ENCODE measurements at places on chromosomes 11 and 22. TPM values are rescaled to one million over a fixed set of nuclear protein-coding genes. Genes with fewer than 3 reads are reported as not detected.

- DNase-seq, result no peak
Measured at GRCh38 chr22:50563413-50564160, 868 bp upstream of the SYCE3 start.

- no peak for DNase-seq
Measured at GRCh38 chr22:37128555-37129281, 19.2 kb upstream of the TMPRSS6 start.

DNA sequence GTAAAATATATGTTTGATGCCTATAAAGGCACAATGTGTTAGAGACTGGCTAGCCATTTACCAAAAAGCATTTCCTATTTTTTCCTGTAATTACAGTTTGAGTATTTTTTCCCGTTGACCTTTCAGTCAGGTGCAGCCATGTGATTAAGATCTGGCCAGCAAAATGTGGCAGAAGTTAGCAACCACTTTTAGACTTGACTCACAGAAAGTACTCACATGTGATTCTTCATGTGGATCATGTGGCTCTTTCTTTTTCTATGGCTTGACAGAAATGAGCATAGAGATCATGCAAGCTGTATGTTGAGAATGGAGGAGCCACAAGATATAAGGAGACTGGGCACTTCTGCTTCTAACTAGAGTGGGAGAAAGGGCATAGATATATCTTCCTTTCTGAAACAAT is 27.3 kb upstream of the RAB38 start:
- DNase-seq, result no peak

- no peak for DNase-seq
Measured at GRCh38 chr11:88629496-88629895, 292.0 kb upstream of the CTSC start.

GRCh38 chr22:46594947-46595298 is 25.3 kb upstream of the GRAMD4 start:
- DNase-seq, result no peak

DNA sequence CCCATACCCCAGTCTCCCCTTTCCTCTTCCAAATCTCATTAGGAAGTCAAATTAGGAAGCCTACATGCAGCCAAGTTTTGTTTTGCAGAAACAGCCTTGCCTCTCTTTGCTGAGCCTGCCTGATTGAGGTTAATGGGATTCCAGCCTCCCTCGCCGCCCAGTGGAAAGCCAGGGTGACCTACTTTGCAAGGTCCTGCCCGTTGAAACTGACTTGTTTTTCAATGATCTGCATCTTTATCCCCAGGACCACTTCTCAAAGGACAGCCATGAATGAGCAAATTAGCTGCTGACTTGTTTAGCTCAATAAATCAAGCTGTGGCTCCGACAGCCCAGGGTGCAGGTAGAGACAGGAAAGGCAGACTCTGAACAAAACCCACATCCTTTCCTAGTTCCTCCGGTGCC is 110.4 kb downstream of the RRAS2 start:
- peak; percentile 10 for DNase-seq

DNA sequence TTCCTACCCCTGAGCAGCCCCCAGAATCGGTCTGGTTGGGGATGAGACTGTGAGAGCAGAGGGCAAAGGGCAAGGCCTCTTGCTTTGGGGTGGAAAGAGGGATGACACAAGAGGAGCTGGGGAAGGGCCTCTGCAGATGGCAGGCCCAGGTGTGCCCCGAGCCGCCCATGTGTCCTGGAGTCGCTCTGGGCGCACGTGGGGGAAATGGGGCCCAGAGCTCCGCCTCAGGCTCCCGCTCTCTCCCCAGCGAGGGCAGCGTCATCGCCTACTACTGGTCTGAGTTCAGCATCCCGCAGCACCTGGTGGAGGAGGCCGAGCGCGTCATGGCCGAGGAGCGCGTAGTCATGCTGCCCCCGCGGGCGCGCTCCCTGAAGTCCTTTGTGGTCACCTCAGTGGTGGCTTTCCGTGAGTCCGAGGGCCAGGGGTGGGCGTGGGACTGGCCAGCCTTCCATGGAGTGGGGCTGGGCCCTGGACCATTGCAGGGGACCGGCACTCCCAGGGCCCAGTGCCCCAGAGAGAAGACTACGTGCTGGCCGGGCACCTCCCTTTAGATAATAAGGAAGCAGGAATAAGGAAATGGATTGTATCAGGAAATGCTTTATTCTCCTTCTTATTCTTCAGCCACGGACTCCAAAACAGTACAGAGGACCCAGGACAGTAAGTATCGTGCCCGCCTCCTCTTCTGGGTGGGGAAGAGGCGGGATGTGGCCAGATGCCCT is 30.1 kb downstream of the ST14 start:
- DNase-seq, result no peak

DNA sequence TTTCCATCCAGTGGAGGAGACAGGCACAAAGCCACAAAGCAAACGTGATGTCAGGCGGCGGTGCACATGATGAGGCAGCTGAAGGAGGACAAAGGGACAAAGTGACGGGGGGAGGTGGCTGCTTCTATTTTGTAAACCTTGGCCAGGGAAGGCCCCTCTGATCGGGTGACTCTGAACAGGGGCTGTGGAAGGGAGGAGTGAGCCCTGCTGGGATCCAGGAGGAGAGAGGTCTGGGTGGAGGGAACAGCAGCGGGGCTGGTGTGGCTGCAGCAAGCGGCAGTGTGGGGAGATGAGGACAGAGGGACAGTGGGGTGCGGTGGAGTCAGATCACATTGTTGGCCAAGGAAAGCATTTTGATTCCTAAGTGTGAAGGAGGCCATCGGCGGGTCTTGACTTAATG is 36.7 kb downstream of the SHISAL1 start:
- no peak for DNase-seq

- peak; percentile 68 for DNase-seq
Measured at GRCh38 chr11:120956710-120957495, 67.0 kb upstream of the TBCEL start.

DNA sequence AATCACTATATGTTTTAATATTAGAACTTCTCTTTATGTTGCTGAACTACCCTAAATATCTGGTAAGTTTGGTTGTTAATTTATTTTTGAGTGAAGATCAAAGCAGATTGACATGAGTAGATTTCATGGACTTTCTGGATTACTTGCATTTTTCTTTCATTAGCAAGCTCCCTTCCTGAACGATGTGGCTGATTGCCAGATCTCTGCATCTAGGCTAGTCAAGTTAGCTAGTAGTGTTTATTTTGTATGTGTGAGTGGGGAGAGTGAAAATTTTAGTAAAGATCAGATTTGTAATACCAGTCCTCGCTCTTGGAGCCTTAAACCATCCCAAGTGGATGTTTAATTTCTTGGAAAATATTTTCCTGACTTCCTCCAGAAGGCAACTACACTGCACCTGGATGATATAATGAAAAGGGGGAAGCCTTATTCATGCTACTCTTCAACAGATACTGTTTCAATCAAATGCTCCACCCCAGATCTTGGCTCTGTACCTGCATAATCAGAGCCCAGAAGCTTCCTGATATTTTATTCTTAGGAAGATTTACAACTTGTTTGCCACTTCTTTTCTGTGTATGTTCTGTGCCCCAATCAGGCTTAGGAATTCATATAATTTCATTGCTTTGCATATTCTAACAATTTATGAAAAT is 143.2 kb upstream of the GRIA4 start:
- DNase-seq, result no peak

DNA sequence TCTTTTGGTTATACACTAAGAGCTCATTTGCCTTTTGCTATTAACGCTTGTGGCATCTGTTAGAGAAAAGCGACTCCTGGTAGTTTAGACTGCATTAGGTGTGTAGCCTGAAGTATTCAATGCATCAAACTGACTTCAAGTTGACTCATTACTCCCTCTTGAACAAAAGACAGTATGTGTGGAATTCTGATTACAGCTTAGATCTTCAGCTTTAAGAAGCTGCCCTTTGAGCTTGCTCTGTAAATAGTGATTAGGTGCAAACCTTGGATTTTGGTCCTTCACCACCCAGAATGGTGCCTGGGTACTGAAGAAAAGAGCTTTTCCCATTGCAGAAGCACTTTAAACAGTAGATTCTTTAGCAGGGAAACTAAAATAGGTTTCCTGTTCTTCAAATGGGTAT is 62.1 kb downstream of the FAT3 start:
- no peak for DNase-seq

- no peak for DNase-seq
Measured at GRCh38 chr11:10931761-10932670, 74.2 kb upstream of the ZBED5 start.

DNA sequence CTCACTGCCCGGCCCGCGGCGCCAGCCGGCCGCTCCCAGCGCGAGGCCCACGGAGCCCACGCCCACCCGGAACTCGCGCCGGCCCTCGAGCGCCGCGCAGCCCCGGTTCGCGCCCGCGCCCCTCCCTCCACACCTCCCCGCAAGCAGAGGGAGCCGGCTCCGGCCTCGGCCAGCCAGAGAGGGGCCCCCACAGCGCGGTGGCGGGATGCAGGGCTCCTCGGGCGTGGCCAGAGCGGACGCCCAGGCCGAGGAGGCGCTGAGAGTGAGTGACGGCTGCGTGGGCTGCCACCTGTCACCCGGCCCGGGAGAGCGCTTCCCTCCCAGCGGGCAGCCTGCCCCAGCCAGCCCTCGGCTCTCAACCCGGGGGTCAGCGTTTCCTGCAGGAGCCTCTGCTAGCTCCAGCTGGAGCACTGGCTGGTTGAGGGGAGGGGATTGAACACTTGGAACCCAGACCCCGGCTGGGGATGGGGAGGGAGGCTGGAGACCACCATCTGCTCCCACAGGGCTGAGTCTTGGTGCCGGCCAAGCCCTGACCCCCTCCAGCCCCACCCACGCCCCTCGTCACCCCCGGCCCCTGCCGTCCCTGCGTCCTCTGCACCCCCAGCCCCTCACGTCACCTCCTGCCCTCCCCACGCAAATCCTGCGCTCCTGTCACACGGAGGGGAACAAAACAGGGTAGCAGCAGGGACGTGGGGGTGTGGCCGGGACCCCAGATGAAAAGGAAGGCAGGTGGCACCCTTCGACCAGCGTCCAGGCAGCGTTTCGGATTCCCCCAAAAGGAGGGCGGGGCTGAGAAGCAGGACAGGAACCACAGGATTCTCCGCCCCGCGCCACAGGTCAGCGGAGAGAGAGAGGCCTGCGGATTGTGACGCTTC is 157.0 kb downstream of the BRD1 start:
- peak; percentile 22 for DNase-seq

GRCh38 chr11:69657456-69657910 is 16.5 kb downstream of the CCND1 start:
- DNase-seq, result no peak

- peak; percentile 33 for DNase-seq
Measured at GRCh38 chr22:30941363-30941740, 27.2 kb downstream of the MORC2 start.

GRCh38 chr11:14458377-14458776 is 41.2 kb downstream of the COPB1 start:
- DNase-seq, result no peak

GRCh38 chr11:10701982-10702381 is 8.4 kb upstream of the IRAG1 start:
- no peak for DNase-seq

GRCh38 chr11:3368199-3368598 is 10.7 kb downstream of the ZNF195 start:
- DNase-seq, result no peak

GRCh38 chr11:10845589-10845988 is 12.3 kb downstream of the ZBED5 start:
- no peak for DNase-seq

GRCh38 chr11:117221775-117222517 is 9.9 kb downstream of the PCSK7 start:
- no peak for DNase-seq

GRCh38 chr11:22786475-22786874 is 43.1 kb downstream of the SVIP start:
- no peak for DNase-seq

DNA sequence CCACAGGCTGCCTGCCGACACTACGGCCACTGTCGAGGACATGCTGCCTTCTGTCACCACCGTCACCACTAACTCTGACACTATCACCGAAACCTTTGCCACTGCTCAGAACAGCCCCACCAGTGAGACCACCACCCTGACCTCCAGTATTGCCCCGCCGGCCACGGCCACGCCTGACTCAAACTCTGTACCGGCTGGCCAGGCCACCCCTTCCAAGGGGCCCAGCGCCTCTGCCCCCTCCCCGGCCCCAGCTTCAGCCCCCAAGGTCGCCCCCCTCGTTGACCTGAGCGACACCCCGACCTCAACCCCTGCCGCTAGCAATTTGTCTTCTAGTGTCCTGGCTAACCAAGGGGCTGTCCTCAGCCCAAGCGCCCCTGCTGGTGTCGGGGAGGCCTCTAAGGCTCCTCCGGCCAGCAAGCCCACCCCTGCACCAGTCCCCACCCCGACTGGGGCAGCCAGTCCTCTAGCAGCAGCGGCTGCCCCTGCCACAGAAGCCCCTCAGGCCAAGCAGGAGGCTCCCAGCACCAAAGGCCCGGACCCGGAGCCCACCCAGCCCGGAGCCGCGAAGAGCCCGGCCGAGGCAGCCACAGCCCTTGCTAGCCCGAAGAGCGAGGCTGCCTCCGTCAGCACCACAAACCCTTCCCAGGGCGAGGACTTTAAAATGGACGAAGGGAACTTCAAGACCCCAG is 41.3 kb upstream of the TTC12 start:
- DNase-seq, result no peak

GRCh38 chr11:16977136-16977993 is 36.8 kb downstream of the PLEKHA7 start:
- DNase-seq, result no peak

DNA sequence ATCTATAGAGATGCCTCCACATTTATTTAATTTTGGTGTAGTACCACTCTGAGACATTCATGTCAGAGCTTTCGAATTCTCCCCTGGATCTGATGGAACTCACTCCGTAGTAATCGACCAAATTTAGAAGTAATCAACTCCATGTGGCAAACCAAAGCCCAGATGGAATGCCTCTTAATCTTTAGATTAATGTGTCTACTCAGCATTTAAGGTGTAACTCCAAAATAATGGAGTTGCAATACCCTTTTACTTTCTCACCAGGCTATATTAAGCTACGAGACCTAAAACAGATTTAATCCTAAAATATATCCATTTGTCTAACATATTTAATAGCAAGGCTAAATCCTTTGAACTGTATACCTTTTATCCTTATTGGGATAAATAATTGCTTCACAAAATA is 473.3 kb downstream of the CNTN5 start:
- DNase-seq, result no peak

DNA sequence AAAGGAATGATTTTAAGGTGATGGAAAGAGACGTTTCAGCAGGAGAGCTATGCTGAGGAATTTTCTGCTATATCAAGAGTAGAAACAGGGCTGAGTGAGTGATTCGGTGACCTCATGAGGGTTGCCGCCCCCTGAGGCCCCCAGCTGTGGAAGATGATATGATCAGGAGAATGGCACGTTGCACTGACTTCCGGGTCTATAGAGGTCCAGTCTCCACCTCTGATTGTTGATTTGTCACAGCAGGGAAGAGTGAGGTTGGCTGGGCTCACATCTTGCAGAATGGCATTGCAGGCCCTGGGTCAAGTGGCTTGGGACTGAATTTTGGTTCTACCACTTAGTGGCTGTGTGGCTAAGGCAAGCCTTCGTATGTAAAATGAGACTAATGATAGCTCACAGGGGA is 205.1 kb downstream of the SNX19 start:
- no peak for DNase-seq

GRCh38 chr11:85947431-85948272 is 92.5 kb downstream of the CCDC83 start:
- DNase-seq, result peak; percentile 62

GRCh38 chr11:28559492-28559891 is 451.3 kb downstream of the METTL15 start:
- no peak for DNase-seq

The OR2AG2 gene
- total RNA-seq, result not detected

The OR2AT4 gene
- total RNA-seq, result not detected

The FGF19 gene
- not detected for total RNA-seq

The LPXN gene
- total RNA-seq, result 84.9 TPM

The MMP27 gene
- total RNA-seq, result not detected

The DDX17 gene
- total RNA-seq, result 319 TPM

The FADS3 gene
- 4.3 TPM for total RNA-seq

The OR5A1 gene
- not detected for total RNA-seq

The ACTN3 gene
- not detected for total RNA-seq

The IGLL1 gene
- not detected for total RNA-seq

The PGA5 gene
- not detected for total RNA-seq

The HTR3B gene
- total RNA-seq, result not detected
